ENCODE measurements at places on chromosomes 6 and 20.

DNA sequence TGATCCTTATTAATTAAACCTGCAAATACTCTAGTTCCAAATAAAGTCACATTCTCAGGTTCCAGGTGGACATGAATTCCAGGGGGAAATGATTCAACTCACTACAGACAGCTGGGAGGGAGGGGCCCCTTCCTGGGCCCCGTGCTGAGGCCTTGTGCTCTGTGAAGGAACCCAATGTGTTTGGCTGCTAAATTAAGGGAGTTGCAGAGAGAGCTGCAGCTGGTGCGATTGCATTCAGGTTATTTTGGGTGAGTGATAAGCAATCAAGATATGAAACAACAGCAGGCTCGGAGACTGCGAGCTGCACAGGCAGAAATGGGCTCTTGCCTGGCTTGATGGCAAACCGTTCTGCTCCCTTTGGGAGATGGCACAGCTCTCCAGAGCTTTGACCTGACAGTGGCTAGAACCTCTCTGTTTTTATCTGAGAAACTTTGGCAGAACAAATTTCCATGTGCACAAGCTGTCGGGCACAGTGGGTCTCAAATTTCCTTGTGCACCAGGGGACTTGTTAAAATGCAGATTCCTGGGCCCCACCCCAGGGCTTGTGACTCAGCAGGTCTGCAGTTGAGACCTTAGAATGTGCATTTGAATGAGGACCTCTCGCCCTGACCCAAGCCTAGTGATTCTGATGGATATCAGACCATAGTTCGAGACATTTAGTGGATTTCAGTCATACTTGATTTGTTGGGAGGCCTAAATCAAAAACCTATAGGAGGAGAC is 9.8 kb downstream of the MAPK13 start:
- no peak for DNase-seq

- no peak for DNase-seq
These were observed 24.9 kb downstream of the KIF13A start for GRCh38 chr6:17962436-17963031.

DNA sequence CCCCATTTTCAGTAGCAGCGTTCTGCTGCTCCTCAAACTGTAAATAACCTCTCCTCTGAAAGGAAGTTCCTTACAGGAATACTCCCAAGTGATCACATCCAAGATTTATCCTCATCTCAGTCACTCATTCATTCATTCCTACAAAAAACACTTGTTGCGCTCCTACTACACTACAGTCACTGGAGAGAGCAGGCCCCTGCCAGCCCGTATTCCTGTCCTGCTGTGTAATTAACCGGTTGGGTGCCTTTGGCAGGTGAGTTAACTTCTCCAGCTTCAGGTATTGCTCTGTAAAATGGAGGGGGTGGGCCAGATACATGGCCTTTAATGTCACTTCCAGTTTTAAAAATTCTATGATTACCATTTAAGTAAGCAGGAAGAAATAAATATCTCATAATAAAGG is 15.0 kb upstream of the ZBTB24 start:
- DNase-seq: no peak

DNA sequence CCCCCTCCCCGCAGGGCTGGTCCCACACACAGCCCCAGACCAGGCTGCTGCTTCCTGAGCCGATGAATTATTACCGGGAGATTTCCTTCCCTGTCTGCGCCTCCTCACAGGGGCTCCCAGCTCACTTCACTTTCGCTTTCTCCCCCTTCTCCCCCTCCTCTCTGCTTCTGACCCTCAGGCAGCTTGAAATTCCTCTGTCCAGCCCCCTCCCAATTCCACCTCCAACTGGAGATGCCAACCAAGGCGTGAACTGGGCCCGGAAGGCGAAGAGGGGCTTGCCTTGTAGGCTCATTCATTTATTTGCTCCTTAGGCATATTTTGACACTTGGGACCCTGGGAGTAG is 1.7 kb upstream of the TCF15 start:
- DNase-seq: no peak

- DNase-seq: no peak
These were observed 872 bp upstream of the RBM39 start for GRCh38 chr20:35742741-35743523.

DNA sequence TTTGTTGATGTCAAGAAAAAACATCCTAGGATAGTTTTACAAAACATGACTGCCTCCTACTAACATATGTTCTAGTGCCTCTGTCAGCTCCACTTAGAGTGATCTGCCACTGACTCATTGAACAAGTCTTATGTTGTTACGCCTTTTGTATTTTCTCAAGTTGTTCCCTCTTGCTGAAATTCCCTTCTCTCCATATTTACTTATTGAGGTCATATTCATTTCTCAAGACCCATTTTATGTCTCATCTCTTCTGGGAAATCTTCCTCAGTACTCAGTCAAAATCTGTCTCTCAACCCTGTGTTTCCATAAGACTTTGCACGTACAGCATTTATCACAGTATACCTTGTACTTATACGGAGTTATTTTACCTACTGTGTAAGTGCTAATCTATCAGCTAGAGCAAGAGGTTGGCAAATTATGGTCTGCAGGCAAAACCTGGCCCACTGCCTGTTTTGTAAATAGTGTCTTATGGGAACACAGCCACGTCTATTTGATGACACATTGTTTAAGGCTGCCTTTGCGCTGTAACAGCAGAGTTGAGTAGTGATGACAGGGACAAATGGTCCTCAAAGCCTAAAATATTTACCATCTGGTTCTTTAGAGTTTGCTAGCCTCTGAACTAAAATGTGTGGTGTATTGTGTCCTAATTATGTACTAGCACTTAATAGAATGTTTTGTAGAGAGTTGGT is 83.4 kb downstream of the ADGRB3 start:
- DNase-seq: no peak

- no peak for DNase-seq
These were observed 66.5 kb downstream of the ZMYND8 start for GRCh38 chr20:47290008-47290407.

DNA sequence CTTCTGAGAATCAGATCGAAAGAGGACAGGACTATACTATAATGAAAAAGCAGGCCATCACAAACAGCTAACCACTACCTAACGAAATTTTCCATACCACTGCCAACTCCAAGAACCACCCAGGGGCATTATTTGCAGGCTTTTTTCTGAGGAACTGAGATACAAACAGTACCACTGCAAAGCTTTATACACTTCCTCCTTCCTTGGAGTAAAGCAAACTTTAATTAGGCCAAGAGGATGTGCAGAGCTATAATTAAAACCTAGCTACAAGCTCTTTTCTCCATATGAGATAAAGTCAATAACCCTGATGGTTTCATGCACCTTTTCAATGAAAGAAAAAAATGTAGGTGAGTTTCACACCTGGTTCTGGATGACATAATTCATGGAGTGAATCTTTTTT is 68.5 kb downstream of the ELOVL5 start:
- no peak for DNase-seq

- no peak for DNase-seq
These were observed 24.4 kb downstream of the MARCKS start for GRCh38 chr6:113881478-113881980.

- DNase-seq: no peak
These were observed 123.9 kb downstream of the MAFB start for GRCh38 chr20:40565001-40565681.

All from activated CD4-positive, alpha-beta T cell treated with anti-CD3 and anti-CD28 coated beads for 24 hours (primary cell).